Esophagus muscularis mucosa (tissue), 4 donors: ENCODE measurements at places on chromosomes 4 and X.

- DNase-seq: no peak
Observed at GRCh38 chrX:128807367-128807766, 715.9 kb downstream of the SMARCA1 start.

- DNase-seq: no peak
Observed at GRCh38 chr4:47145630-47146029, 114.3 kb downstream of the GABRB1 start.

DNA sequence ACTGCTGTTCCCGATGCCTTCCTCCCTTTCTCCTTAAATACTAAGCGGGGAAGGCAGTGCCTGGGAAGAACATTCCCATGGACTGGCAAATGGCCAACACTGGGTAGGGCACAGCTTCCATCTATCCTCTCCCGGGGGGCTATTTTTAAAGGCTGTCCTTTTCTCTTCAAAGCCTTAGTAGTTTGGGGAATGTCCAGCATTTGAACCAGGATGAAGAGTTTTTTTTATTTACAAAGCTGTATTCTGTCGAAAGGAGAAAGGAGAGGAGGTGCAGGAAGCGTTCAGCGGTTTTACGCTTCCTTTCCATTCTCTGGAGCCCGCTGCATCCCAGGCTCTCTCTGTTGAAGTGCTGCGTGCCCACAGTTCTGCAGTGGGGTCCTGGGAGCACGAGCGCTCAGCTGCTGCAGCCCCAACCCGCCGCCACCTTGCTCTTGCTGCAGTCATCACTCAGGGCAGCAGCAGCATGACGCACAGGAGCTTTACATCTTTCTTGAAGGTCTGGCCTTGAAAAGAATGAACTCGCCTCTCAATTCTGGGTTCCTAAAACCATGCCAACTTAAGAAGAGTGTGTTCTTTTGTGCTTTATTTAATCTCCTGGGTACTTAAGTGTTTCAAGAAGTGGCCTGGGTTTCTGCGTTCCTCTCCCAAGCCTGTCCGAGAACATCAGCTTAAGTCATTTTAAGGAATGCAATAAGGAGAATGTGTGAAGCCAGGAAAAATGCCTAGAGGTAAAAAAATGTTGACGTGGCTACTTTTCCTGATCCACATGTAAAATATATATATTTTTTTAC is 427.2 kb downstream of the MAPK10 start:
- DNase-seq: no peak

DNA sequence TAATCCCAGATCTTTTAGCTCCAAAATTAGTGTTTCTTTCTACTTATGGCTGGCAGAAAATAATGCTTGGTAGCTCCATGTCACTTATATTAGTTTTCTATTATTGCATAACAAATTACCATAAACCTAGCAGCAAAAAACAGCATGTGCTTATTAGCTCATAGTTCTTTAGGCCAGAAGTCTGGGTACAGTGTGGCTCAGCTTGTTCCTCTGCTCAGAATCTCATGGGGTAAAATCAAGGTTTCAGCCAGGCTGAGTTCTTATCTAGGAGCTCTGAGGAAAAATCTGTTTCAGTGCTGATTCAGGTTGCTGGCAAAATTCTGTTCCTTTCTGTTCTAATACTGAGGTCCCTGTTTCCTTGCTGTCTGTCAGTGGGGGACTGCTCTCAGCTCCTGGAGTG is 101.1 kb downstream of the CT47B1 start:
- no peak for DNase-seq
